ENCODE measurements at places on chromosomes 7 and 10.

- DNase-seq: peak; percentile 63
Observed at GRCh38 chr10:14056610-14057332, 274.0 kb downstream of the FRMD4A start.

- no peak for DNase-seq
Observed at GRCh38 chr7:43791-44540, 148.4 kb upstream of the FAM20C start.

DNA sequence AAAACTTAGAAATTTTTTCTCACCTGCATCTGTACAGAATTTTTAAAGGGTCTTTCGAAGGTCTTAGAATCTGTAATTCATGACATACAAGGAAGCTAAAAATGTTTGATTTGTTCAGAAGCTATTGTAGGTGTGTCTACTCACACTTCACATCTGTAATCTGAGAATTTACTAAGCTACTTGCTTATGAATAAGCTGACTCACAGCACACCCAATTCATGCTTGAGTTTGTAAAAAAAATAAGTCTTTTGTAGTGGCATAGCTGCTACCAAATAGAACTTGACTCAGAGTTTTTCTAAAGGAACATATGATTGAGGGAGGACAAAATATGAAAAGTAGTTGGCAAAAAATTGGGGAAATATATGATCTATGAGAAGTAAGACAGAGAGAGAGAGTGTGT lies 12.7 kb upstream of the AGR2 start:
- peak; percentile 67 for DNase-seq

DNA sequence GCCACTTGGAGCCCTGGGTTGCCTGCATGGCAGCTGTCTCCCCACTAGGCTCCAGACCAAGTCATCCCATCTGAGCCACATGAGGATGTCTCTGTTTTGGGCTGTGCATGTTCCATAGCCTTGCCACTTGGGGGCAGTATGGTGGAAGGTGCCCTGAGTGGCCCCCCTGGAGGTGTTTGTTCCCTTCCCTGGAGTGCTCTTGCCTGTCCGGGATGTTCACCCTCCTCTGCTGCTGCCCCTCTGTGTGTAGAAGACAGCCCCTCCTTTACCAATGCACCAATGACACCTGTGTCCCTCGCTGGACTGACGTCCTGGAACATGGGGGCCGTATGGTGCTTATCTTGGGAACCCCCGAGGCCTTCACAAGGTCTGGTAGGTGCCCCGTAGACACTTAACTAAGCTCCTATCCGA lies 100.2 kb downstream of the ACTR3B start:
- DNase-seq: no peak

DNA sequence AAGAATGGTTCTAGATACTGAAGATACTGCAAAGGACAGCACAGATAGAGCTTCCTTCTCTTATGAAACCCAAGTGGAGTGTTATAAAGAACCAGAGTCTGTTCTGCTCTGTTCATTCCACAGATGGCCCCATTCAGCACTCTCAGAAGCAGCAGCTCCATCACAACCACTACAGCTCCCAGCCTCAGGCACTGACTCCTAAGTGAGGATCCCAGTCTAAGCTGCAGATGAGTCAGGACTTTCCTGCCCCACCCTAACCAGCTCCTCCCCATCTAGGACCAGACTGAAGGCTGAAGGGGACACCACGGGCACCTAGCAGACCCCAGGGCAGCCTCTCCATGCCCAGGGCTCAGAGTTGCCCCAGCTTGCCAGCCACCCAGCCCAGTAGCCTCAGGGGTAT lies 379.8 kb downstream of the GRID1 start:
- no peak for DNase-seq

DNA sequence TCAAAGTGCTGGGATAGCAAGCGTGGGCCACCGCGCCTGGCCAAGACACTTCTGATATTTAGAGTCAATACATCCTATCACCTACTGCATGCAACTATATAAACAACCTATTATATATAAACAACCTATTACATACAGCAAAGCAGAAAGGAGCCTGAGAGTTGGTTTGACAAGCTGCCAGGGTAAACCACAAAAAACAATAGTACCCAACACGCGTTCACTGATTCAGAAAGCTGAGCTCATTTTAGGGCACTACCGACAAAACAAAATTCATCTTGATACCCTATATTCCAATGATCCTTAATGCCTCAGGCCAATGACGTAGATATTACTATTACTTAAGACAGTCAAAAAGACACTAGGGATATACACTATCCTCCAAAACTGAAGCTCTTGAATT lies 16.2 kb downstream of the MALSU1 start:
- DNase-seq: peak; percentile 65

DNA sequence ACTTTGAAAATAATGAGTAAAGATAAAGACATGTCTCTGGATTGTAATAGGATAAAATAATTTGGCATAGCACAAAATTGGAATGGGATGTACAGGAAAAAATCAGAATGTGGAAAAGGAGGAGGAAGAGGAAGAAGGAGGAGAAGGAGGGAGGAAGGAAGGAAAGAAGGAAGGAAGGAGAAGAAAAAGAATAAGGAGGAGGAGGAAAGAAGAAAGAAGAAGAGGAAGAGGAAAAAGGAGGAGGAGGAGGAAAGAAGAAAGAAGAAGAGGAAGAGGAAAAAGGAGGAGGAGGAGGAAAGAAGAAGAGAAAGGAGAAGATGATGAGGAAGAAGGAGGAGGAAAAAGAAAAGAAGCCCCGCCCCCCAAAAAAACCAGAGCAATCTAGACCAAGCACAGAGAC lies 95.9 kb downstream of the ST8SIA6 start:
- no peak for DNase-seq

GRCh38 chr7:149869867-149870266 lies 3.9 kb upstream of the ATP6V0E2 start:
- no peak for DNase-seq

DNA sequence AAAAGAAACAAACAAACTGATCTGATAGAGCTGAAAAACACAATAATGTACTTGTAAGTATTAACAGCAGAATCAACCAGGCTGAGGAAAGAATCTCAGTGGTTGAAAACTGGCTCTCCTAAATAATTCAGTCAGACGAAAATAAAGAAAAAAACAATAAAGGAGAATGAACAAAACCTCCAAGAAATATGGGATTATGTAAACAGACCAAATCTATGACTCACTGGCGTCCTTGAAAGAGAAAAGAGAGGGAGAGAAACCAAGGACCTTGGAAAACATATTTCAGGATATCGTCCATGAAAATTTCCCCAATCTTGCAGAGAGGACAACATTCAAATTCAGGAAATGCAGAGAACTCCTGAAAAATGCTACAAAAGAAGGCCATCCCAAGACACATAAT lies 62.9 kb downstream of the FBXL13 start:
- no peak for DNase-seq

DNA sequence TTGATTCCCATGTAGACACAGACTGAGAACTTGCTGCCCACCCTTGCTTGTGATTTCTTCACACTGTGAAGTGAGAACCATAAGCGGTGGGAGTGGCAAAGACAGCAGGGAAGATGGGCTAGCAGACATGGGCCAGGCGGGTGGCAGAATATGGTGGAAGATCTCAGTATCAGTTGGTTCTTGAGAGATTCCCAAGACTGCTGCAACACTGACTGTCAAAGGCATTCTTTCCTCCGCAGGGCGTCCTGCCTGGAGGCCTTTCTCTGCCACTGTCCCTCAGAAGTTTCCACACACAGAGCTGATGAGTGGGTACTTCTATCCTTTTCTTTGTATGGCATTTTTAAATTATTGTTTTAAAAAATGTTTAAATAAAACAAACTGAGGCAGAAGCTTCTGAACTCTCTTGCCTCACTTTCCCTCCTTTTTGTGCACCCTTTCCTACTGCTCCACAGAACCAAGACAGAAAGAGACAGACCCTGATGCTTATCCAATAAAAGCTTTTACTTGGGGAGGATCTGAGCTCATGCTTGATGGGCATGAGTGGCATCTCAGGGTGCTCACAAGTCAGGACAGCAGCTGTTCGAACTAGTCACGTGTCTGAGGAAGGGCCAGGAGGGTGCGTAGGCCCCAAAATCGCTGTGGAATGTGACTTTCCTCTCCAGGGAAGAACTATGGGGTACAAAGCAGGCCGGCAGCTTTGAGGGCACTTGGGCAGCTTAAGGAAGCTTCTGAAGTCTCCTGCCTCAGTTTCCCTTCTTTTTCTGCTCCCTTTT lies 104.7 kb upstream of the PCGF5 start:
- no peak for DNase-seq

- DNase-seq: no peak
Observed at GRCh38 chr10:77332256-77332655, 305.4 kb downstream of the KCNMA1 start.

GRCh38 chr7:114879554-114879953 lies 42.3 kb upstream of the MDFIC start:
- peak; percentile 41 for DNase-seq

DNA sequence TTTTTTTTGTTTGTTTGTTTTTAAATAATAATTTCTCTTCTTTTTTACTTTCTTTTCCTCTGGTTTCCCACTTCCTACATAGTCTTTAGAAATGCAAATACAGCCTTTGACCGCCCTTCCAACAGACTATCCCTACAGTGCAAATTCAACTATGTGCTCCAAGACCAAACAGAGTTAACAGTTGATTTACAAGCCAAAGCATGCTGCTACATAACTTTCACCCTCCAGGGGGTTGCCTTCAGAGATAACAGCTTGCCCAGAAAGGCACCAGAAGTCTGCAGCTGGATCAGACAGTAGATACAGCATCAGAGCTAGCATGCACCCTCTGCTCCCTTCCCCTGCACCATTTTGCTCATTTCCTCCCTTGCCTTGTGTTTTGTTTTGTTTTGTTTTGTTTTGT lies 539.0 kb downstream of the ZWINT start:
- DNase-seq: no peak

DNA sequence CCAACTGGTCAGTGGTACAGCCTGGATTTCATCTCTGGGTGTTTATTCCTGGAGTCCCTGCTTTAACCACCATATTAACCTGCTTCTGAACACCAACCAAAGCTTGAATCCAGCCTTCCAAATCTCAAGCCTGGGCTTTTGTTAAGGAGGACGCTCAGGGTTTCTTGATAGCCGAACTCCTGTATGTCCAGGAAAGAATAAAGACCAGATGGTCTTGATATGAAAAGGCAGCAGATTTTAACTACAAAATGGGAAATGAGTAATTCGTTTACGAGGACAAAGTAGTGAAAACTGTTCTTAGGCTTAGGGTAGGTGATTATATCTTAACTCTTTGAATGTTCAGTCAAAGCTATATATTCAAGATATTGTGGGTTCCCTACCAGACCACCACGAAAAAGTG lies 129.1 kb upstream of the INSYN2A start:
- DNase-seq: no peak

GRCh38 chr10:71667387-71667752 lies 52.2 kb downstream of the C10orf105 start:
- no peak for DNase-seq

DNA sequence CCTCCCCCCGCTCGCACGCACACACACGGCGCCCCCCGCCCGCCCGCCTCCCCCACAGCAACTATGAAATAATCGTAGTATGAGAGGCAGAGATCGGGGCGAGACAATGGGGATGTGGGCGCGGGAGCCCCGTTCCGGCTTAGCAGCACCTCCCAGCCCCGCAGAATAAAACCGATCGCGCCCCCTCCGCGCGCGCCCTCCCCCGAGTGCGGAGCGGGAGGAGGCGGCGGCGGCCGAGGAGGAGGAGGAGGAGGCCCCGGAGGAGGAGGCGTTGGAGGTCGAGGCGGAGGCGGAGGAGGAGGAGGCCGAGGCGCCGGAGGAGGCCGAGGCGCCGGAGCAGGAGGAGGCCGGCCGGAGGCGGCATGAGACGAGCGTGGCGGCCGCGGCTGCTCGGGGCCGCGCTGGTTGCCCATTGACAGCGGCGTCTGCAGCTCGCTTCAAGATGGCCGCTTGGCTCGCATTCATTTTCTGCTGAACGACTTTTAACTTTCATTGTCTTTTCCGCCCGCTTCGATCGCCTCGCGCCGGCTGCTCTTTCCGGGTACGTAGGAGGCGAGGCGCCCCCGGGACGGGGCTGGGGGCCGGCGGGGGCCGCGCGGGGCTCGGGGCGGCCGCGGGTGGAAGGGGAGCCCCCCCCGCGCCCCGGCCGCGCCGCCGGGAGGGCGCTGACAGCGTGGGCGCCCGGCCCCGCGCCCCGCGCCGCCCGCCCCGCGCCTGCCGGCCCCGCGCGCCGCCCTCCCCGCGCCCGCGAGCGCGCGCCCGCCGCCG lies 441 bp downstream of the BMI1 start:
- peak; percentile 46 for DNase-seq

- DNase-seq: no peak
Observed at GRCh38 chr7:28246921-28247461, 66.4 kb upstream of the JAZF1 start.

- peak; percentile 59 for DNase-seq
Observed at GRCh38 chr7:115340828-115341227, 418.9 kb downstream of the MDFIC start.

DNA sequence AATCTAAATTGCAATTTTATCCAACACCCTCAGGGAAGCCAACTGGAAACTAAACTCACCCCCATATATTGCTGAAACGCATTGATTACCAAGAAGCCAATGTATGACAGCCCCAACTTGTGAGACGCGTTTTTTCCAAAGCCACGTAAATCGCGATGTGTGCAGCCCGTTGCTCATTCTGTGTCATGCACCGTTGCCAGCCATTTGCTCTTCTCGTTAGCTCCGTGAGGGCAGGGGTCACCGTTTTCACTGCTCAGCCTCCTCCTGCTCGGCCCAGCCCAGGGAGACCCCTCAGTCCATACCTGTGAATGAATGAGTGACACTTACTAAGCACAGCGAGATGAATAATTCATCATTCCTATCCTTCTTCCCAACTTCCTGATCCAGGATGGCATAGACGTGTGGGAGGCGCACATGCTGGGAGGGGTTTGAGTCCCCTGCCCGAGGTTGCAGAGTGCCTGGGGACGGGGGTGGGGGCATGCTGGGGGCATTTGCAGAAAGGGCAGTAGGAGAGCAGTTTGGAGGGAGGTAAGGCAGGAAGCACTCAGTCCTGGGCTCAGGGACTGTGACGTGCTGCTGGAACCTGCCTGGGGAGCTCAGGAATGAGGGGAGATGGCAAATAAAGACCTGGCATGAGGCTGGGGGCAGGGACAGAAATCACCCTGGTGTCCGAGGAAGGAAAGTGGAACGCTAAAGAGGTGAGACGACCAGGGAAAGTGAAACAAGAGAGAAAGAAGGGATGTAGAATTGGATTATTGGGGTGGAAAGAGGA lies 104.2 kb upstream of the SDK1 start:
- DNase-seq: no peak

DNA sequence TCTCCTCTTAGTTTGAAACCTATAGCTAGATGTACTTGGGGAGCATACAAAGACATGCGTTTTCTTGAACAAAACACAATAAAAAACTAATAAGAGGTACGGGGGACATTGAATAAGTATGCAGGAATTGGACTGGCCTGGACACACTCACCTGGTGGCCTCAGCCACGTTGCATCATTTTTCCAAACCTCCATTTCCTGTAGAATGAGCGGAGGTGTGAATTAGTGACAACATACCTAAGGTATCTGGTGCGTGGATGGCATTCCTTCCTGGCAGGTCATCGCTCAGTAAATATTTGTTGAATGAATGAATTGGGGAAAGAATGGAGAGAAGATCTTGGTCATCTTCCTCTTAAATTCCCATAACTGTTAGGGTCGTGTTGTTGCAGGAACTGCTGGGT lies 103.2 kb upstream of the CTBP2 start:
- no peak for DNase-seq

GRCh38 chr10:116849248-116850057 lies at the start of gene ENO4:
Gene ENO4 (plus strand): TSS chr10:116849499. CDS start chr10:116849567, 68 bp downstream.
- peak; percentile 78 for DNase-seq

Measured in astrocyte of the cerebellum (primary cell).